ENCODE measurements at places on chromosomes 7 and 10.

DNA sequence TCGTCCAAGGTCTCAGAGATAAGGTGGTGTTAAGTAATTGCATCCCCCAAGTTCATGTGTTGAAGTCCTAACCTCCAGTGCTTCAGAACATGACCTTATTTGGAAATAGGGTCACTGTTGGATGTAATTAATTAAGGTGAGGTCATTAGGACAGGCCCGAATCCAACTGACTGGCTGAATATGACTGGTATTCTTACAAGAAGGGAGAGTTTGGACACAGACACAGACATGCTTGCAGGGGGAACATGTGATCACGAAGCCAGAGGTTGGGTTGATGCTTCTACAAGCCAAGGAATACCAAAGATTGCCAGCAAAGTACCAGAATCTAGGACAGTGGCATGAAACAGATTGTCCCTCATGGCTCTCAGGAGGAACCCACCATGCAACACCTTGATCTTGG, 173.5 kb upstream of the LYZL2 start:
- DNase-seq, result no peak

DNA sequence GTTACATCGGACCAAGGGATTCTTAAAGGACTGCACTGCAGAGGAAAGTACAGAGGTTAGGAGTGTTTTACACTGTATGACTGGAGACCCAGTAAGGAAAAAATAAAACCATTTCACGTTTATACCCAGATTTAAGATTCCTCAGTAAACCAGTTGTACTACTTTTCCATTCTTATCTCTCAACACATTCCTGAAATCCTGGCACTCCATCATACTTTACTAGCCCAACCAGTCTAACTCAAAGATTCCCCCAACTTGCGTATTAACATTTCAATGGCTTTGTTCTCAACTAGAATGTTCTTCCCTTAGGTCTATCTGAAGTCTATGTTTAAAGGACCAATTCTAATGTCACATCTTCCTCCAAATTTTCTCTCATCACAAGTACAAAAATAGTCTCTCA, 8.0 kb downstream of the CCDC186 start:
- no peak for DNase-seq

GRCh38 chr7:36657036-36657660, 67.1 kb downstream of the AOAH start:
- no peak for DNase-seq

GRCh38 chr7:90728568-90728967, 132.4 kb downstream of the CDK14 start:
- DNase-seq, result no peak

DNA sequence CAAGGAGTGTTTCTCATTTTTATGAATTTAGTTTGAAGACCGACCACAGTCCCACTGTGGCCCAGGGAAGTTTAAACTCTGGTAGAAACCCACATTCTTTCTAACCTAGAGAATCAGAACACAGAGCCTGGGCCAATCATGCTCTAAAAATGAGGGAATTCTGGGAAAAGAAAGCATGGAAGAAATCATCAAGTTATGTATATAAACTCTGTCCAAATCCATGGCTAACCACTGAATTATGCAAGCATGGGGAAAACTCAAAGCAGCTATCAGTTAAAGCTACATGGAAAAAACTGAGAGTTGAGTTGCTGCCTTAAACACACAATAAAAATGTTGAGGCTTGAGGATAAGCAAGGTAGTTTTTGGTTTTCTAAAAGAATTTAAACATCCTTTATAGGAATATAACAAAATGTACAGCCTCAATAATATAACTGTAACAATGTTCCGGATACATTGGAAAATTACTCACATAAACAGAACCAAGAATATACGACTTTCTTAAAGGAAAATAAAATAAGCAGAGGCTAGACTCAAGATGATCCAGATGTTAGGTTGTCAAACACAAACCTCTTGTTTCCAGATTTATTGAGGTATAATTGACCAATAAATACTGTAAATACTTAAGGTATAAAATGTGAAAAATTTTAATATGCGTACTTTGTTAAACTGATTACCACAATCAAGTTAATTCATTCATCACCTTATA, 311.2 kb upstream of the GNAI1 start:
- DNase-seq, result no peak

DNA sequence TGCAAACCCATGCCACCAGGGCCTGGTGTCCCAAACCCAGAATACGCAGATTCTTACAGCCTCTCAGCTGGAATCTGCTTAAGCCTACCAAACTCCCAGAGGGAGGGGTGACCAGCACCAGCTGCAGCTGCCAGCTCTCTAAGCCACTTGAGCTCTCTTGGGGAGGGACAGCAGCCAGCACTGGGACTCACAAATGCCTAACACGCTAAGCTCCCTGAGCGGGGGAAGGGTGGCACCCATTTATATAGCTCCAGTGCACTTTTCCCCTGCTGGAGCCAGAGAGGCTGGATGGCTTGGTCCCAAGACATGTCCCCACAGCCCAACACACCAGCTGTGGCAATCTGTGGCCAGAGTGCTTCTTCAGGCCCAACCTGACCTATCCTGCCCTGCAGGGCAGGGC, 326.8 kb upstream of the NRG3 start:
- DNase-seq, result no peak

- peak; percentile 44 for DNase-seq
These were observed 76.5 kb downstream of the AUTS2 start for GRCh38 chr7:69674701-69675182.

DNA sequence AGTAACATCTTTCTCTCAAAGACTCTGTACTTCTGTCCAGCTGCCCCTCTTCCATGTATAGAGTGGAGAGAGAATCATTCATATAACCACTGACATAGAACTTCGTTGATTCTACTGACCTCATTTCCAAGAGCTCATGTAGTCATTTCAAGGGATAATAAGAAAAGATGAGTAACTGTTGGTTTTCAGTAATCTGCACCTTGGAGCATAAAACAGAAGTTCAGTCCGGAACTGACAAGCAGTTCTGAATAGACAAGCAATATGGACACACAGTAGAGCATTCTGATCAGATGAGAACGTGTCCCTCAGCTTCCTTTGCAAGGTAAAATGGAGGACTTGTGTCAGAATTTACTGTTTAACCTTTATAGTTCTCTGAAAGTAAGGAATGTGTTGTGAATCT, 847.1 kb downstream of the REEP3 start:
- no peak for DNase-seq

DNA sequence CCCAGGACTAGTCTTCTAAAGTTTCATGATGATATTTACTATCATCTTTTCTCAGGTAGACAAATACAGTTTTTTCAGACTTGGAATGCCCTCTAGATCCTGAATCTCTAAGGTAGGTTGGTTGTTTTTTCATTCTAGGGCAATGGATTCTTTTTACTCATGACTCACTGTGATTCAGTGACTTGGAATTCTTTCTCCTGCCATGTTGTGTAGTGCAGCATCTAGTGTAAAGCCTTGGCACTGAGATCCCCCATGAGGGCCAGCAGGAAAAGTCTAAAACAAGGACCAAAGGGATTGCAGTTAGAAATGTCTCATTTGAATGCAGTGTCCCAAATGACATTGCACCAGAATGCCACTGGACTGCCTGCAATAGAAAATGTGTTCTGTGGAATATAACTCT, 430.4 kb downstream of the NEBL start:
- no peak for DNase-seq

DNA sequence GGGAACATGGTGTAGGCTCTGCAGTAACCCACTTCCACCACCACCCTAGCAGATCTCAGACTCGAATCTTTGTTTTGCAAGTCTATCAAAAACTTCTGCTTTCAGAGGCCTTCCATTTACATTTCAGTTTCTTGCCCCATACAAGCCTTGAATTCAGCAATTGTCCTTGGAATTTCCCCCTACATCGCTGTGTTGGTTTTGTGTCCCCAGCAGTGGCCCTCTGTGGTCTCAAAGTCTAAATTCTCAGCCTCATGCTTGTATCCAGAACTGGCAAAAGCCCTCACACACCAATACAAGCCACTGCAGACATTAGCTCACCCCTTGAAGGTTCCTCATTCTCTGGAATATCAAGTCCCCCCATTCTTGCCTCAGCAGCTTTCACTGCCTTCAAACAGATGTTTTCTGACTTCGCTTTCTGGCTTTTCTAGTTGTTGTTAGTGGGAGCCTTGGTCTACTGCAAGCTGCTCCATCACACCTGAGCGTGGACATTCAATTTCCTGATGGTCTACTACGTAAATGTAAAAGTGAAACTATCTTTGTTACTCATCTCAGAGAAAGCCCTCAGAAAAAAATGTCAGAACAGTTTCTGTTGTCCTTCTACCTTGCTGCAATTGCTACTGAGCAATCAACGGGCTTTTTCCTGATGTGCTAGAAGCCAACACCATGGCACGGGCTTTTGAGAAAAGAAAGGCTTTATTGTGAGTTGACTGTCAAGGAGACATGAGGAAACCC, 1.8 kb upstream of the NUB1 start:
- no peak for DNase-seq

GRCh38 chr10:4790045-4790444, 36.0 kb upstream of the AKR1E2 start:
- DNase-seq, result no peak

DNA sequence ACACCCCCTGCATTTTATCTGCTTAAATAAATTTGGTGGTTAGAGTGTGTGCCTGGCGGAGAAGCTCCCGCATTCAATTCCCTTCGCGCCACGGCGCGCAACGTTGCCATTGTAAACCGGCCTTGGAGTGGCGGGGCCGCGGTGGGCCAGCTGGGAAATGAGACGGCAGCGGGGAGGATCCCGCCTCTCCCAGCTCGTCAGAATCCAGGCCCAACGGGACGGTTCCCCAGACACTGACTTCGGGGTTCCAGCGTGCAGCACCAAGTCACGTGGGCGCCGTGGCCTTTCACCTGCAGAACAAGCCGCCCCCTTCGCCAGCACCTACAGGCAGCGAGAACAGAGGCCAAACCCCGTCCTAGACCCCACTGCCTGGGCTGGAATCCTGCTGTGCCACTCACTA, 103.4 kb downstream of the GRID1 start:
- DNase-seq, result no peak

DNA sequence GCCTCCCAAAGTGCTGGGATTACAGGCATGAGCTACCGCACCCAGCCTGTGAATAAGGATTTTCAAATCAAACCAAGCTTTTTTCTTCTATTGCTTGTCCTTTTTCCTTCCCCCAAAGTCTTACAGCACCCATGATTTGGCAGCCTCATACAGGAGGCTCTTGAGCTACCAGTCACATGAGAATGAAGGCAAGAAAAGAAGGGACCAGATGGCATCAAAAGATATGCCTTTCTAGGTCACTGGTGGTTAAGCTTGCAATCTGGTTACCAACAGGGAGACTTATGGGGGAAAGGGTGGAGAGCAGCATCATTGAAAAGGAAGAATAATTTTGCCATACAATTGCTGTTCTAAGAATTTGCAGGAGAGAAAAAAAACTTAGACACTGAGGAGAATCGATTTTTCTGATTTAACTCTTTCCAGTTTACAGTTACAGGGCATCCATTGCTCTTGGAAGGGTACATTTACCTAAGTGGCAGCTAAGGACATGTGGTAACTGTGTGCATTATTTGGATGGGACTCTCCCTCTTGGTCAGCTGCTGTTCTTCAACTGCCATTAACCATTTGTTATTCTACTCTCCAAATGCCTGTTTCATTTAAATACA, 29.5 kb downstream of the SMNDC1 start:
- no peak for DNase-seq

DNA sequence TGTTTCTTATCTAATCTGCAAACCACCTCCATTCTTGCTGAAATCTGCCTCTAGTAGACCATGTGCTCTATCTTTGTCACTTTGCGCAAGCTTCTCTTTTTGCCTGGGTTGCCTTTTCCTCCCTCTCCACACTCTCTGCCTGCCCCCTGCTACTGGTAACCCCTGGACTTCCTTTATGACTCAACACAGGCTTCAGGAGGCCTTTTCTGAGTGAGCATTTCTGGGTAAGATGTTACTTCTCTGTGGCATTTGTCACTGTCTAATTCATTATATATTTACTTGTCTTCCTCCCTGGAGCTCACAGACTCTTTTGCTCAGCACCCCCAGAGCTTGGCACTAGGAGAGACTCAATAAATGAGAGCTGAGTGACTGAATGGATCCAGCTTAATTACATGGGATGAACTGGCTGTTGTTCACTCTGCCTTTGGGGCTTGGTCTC, 8.4 kb downstream of the GOLGA7B start:
- DNase-seq, result no peak

DNA sequence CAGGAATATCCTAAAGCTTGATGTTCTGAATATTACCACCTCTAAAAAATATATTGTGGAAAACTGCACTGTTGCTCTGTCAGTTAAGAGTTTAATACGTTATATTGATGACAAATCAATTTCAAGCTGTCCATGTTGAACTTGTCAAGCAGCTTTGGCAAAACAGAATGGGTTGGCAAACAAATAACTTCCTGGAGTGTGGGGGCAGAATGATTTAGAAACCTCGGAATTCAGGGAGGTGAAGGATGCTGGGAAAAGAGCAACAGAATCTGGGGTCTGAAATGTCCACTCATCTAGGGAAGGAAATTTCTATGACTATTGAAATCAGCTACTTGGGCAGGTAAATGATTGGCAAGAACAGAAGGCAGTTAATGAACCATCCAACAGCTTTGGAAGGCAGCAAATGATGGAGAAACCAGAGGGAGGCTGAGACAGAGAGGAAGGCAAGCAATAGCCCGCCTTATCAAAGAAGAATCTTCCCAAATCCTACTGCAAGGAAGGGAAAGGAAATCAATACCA, 95.1 kb upstream of the PALS2 start:
- peak; percentile 54 for DNase-seq

DNA sequence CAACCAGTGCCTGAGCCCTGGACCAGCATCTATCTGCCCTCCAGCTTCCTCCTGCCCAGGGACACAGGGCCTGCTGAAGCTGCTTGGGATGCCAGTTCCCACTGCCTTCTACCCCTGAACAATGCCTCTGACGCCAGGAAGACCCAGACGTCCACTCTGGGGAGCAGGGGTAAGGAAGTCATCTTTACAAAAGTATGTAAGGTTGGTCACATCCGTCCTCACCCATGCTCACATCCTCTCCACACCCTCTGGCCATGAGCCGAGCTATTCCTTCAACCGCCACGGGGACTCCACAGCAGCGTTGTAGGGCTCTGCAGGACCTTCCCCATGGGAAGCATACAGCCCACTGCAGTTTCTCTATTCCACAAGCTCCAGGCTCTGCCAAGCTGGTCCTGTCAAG, 58.5 kb downstream of the CLRN3 start:
- no peak for DNase-seq

GRCh38 chr10:22733992-22734391, 19.6 kb upstream of the PIP4K2A start:
- no peak for DNase-seq

DNA sequence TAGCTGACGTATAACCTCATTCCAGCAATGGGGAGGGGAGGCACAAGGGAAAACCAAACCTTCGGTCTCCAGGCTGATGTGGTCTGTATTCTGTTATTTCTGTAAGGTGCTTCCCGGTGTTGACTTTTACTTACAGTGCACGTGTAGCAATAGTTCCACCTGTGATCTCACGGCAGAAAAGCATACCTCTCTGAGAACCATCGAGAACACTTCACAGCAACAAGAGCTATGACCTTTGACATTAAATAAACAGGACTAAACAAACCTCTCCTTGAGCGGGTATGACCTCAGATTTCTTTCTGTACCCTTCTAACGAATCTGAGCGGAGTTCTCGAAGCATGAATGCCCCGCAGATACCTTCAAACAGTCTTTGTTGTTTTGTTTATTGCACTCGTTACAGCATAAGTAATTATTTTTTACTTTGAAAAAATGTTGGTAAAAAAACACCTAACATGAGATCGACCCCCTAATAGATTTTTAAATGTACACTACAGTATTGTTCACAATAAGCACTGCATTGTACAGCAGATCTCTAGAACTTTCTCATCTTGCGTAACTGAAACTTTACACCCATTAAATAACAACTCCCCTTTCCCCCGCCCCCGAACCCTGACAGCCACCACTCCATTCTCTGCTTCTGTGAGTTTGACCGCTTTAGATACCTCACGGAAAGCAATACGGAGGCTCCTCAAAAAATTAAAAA, 282.3 kb downstream of the GATA3 start:
- no peak for DNase-seq
